ENCODE measurements at places on chromosomes 6 and 20.

DNA sequence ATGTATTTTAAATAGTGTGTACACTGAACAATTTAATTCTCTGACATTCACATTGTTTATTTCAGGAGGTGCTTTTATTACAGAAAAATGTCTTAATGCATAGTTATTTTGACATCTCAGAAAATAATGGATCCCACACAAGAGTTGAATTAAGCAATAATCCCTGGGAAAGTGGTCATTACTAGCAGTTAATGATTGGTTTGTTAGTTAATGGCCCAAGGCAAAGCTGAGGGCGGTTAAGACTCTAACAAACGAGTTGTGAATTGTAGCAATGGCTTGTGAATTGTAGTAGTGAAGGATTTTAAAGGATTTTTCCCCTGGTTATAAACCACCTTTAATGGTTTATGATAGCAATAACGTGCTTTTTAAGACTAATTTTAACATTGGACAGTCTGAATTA, 1316.0 kb upstream of the GJE1 start:
- no peak for DNase-seq

- no peak for DNase-seq
Observed at GRCh38 chr6:91083211-91083610, 496.3 kb upstream of the MAP3K7 start.

GRCh38 chr6:105263685-105264610, 84.1 kb upstream of the POPDC3 start:
- no peak for DNase-seq

- DNase-seq, result no peak
Observed at GRCh38 chr6:2190661-2191389, 54.6 kb downstream of the GMDS start.

- no peak for DNase-seq
Observed at GRCh38 chr20:23565503-23566045, 2.7 kb downstream of the CST9L start.
